Stimulated activated CD8-positive, alpha-beta memory T cell treated with anti-CD3 and anti-CD28 coated beads, Interleukin-7, amount 100 ng/mL, for 4 hours (primary cell): ENCODE measurements at places on chromosomes 4 and X.
A peak's percentile ranks its signal among the peaks of the same experiment; 100 is the strongest.

DNA sequence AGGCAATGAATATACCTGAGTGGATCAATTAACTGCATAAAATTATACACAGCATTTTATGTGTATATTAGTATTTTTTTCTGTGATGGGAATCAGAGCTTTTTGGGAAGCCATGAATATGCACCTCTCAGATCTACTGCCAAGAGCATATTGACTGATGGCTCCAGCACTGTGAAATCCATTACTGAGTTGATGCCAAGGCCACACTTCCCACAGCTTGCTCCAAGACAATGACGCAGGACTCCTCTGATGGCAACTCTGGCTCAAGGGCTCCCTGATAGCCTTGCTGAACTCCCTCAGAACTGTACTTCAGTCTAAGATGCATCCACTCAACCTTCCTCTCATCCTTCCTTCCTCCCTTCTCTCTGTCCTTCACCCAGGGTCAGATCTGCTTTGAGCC is 82.7 kb downstream of the OTC start:
- DNase-seq: no peak

DNA sequence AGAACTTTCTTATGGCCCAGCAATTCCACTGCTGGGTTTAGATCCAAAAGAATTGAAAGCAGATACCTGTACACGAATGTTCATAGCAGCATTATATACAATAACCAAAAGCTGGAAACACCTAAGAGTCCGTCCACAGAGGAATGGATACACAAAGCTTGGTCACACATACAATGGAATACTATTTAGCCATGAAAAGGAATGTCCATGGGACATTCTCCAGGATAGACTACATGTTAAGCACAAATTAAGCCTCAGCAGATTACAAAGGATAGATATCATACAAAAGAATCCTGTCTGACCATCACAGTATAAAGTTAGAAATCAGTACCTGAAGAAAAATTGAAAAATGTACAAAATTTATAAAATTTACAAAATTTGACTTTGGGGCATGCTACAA is 12.7 kb upstream of the MAEA start:
- no peak for DNase-seq

DNA sequence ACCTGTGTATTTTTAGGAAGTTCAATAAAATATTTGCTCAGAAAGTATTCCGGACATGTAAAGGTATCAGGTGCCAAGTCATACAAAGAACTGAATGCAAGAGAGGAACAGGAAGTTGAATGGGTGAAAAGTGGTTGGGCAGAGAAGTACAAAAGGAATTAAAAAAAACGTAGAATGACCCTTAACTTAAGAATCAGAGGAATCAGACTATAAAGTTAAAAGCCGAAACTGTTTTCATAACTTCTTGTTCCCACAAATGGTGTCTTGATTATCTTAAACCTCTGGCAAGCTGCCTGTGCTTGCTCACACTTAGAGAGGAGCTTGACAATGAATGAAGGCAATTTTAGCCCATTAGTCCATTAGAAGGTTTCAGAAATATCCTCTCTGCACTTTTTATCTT is 81.6 kb upstream of the HHIP start:
- DNase-seq: no peak

DNA sequence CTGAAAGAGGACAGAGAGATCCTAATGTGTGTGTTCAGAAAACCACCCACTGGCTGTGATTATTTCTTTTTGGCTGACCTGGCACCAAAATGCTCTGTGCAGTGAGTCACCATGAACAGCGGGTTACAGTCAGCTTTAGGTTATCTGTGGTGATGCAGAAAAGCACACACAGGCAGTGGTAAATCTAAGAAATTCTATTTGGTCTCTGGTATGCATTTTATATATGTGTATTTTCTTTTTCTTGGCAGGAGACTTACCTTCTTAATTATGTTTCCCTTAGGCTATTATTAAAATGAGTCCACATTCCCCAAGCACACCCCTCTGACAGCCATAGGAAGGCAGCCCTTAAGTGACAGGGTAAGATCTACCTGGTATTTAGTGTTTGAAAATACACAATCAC is 79.1 kb upstream of the TFDP3 start:
- no peak for DNase-seq

GRCh38 chr4:15592799-15593198 is 62.4 kb downstream of the FBXL5 start:
- no peak for DNase-seq

DNA sequence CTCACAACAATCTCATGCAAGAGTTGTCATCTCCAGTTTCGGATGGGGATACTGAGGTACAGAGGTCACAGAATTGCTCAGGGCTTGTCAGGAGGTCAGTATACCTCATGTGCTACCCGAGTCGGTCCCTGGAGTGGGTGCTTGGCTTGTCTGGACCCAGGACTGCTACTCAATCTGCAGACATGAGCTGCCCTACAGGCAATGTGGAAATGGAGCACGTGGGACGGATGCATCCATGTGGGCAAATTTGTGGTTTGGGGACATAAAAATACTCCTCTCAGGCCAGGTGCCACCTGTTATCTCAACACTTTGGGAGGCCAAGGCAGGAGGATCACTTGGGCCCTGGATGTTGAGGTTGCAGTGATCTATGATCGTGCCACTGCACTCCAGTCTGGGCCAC is 15.8 kb downstream of the USP11 start:
- no peak for DNase-seq

- no peak for DNase-seq
Observed at GRCh38 chr4:107689912-107690587, 30.0 kb downstream of the PAPSS1 start.

DNA sequence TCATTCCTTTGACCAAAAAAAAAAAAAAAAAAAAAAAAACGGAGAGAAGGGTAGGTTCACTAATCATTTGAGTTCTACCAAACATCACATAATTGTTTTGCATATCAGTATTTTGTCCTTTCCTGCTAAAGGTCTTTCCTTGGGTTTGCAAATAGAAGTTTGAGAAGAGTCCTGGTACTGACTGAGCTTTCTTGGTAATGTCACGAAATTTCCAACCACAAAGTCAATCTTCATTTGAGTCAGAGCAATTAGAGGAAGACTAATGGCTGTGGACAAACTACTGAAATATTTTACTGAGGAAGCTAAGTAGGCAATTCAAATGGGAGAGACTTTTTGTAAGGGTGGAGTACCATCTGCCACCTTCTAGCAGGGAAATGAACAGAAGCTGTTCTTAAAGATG is 21.7 kb upstream of the CD40LG start:
- no peak for DNase-seq

DNA sequence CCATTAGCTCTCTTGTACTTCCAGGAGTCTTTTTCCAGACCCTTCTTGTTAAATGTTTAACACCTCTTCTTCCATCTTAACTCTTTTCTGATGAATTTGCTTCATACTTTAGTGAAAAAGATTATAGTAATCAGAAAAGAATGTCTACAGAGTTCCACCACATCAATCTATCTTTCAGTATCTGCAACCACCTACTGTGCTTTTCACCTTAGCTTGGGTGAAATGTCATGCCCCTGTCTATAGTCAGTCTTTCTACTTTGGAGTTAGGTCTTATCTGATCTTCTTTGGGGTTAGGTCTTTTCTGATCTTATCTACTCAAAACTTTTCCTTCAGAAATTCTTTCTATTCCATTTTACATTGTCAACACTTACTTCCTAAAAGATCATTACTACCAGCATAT is 1310.2 kb downstream of the PCDH7 start:
- DNase-seq: no peak

- no peak for DNase-seq
Observed at GRCh38 chr4:140367738-140368137, 5.7 kb upstream of the SCOC start.

DNA sequence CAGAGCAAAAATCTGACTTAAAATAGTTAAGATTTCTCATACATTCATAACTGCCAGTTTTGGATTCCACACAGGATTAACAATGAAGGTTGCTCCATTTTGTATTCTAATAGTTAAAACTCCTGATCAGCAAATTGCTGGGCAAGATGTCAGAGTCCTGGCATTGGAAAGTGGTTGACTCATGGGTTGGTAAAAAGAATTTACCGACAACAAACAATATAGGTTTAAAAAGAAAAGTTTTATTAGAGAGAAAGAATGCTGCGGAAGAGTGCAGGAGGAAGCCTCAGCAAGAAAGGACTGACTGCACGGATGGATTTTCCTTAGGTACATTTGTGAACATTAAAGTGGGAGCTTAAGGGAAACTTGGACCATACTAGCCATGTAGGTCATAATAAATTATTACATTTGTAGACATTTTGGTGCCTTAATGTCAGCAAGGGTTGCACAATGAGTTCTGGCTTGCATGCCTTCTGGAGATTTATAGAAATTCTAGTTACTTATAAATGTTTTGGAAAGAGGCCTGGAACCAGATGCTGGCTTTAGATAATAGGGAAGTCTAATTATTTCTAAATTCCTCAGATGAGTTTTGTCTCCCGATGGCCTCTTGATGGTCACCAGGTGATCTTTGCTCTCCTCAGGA is 25.4 kb upstream of the IL2 start:
- DNase-seq: no peak

DNA sequence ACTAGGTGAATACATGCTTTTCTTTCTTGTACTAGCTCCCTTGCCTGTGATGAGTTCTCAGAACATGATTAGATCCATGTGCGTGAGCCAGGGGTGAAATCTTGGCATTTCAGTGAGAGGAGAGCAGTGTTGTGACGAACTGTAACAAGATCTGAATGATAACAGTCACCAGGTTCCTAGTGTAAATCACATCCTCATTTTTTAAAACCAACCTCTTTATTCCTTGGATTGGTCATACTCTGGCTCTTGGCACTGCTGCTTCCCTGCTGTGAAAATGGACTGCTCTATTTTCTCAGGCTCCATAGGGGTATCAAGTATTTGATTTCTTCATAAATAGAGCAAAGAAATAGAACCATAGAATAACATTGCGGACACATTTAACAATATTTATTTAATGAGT is 206.3 kb downstream of the SLC4A4 start:
- no peak for DNase-seq

GRCh38 chr4:54550395-54551171 is 107.2 kb upstream of the KIT start:
- no peak for DNase-seq

GRCh38 chr4:156132196-156132595 is 178.5 kb upstream of the CTSO start:
- no peak for DNase-seq

DNA sequence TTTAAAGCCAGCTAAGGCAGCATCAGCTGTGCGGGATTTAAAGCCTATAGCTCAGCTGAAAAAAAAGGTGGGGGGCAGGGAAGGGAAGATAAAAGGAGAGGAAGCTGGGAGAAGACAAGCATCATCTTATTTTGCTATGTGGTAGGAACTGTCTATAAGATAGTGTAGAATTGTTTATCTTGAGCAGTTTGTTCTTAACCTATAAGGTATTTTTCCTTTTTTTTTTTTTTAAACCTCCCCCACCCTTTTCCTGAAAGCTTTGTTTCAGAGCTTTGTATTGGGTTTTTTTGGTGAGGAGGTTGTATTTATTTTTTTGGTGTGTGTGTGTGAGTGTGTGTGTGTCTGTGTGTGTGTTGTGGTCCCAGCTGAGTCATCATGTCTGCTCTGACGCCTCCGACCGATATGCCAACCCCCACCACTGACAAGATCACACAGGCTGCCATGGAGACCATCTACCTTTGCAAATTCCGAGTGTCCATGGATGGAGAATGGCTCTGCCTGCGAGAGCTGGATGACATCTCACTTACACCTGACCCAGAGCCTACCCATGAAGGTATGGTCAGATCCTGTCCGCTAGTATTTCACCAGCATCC is 531 bp downstream of the RUFY3 start:
- peak; percentile 42 for DNase-seq

- DNase-seq: no peak
Observed at GRCh38 chrX:39248330-39248729, 447.1 kb downstream of the MID1IP1 start.

DNA sequence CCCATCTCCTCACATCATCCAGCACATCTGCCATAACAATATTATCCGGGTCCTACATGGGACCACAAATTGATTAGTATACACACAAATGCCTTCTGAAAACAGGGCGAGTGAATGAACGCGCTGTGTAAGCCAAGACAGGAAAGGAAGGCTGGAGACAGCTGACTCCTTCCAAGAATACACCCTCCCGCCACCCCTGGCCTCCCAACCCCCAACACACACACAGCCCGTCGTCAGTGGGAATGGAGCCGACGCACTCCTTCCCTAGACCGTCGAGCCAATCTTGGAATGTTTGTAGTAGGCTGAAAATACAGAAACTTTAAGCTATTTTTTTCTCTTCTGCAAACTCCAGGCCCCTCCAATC is 319 bp upstream of the MAGEH1 start:
- DNase-seq: no peak

DNA sequence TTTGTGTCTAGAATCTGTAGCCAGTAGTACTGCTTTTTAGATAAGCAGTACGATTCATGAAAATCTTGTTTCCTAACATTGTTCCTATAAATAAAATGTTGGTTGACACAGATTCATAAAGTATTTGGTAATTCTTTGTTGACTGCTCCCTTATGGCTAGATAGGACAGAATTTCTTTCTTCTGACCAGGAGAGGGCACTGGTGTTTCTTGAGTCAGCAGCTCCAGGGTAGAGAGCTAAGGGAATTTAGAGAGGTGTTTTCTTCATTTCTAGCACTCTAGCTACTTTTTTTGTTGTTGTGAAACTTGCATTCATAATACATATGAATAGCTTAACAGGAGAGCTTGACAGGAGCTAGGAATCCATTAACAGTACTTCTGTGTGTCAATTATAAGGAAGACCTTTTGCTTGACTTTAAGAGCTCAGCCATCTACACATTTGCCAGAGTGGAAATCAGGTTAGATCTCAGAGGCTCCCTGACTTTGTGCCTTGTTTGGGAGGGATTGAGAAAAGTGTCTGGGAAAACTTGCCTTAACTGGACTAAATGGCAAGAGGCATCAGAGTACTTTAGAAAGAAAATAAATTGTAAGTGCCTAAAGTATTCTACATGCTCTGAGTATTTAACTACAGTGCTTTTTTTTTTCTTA is 756.1 kb downstream of the SH3BGRL start:
- no peak for DNase-seq

DNA sequence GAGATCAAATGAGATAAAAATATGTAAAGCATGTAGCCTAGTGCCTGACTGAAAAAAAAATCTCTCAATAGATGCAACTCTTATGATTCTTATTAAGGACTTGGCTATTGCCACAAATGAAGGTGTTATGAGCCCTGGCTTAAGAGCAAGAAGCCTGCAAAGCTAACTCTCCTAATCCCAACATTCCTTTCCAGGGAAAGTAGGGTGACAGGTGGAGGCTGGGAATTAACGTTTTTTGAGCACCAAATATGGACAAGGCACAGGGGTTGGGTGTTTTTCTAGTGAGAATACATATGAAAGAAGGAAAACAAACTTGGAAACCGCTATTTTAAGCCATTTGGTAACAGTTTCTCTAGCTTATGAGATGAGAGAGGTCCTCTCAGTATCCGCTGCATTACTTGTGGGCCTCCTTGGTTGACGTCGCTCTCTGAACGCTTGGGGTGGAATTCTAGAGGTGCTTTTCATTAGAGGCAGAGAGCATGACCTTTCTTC is 2.4 kb downstream of the RHOH start:
- DNase-seq: no peak

DNA sequence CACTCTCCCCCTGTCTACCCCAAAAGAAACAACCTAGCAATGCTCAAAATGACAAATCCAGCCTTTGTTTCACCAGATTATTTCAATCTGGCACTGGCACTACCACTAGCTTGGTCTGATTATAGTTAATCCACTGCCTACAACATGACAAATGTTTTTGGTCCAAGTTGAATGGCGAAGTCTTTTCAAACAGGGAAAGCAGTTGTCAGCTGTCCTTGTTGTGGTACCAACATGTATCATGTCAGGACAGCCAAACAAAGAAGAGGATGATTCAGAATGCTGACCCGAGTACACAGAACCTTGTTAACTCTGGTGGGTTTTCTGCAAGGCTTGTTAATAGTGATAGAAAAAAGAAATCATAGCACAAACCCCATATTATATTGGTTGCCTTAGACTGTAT is 160.8 kb upstream of the ANK2 start:
- DNase-seq: no peak

- DNase-seq: no peak
Observed at GRCh38 chr4:124290678-124291077, 421.9 kb downstream of the ANKRD50 start.
